ENCODE measurements at places on chromosomes 5 and 9.

DNA sequence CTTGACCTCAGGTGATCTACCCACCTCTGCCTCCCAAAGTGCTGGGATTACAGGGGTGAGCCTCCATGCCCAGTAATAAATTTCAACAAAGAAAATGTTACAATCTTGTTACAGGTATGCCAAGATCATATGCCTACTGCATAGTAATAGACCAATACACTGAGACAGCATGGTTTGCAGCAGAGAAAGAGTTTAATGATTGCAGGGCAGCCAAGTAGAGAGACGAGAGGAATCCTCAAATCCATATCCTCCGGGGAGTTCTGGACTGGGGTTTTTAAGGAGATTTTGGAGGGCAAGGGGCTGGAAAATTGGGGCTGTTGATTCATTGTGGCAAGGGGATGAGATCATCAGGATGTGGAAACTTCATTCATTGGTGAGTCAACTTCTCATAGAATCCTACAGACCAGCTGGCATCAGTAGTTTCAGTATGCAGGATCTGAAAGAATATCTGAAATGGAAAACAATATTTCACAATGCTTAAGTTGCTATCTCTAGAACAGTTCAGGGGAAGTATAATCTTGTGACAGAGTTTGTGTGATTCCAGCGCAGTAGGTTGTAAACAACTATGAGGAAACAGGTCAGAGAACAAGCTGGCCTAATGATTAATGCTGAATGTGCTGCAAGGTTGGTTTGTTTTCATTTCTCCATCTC lies 14.8 kb upstream of the TUT7 start:
- no peak for DNase-seq

DNA sequence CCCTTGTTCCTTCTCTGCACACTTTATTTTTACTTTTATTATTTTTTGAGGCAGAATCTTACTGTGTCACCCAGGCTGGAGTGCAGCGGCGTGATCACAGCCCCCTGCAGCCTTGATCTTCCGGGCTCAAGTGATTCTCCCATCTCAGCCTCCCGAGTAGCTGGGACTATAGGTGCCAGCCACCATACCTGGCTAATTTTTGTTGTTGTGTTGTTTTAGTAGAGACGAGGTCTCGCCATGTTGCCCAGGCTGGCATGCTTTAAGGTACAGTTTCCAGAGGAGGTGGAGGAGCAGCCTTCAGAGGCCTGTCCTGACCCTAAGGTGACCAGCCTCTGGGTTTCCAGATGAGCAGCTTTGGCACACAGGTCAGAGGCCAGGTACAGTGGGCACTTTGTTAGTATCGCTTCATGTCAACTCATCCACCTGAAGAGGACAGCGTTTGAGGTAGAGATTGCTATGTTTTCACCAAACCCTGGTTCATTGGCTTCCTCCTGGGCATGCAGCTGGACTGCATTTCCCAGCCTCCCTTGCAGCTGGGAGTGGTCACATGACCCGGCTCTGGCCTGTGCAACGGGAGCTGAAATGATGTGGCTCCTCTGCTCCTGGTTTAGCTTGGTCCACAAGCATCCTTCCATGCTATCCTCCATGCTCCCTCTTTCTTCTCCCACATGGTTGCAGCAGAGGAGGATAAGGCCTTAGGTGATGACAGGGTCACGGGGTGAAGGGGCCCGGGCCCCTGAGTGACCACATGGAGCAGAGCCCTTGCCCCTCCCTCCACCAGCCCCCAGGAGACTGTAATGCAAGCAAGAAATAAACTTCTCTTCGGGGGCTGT lies 139.3 kb upstream of the IER5L start:
- no peak for DNase-seq

DNA sequence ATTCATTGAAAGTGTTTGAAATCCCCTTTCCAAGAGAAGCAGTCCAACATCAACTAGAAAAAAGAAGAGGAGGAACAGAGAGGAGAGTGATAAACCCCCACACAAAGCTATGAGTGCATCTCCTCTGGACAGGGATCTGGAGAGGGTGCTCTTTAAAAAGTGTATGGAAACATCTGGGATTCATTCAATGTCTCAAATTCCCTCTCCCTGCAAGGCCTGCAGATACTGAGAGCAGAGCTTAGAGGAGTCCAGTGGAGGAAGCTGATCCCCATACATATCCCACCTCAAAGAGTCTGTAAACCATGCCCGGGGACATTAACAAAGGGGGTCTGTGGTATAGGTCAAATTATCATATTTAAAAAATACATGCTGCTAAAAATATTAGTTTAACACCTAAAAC lies 2.2 kb downstream of the SPOCK1 start:
- no peak for DNase-seq

GRCh38 chr5:159208514-159209437 lies 577 bp downstream of the RNF145 start:
- peak; percentile 25 for DNase-seq

GRCh38 chr9:91223000-91223399 lies 138.7 kb downstream of the AUH start:
- no peak for DNase-seq

- no peak for DNase-seq
Observed at GRCh38 chr5:135465391-135466122, 13.4 kb upstream of the TIFAB start.

- DNase-seq = no peak
Observed at GRCh38 chr9:117815315-117815714, 111.1 kb downstream of the TLR4 start.

DNA sequence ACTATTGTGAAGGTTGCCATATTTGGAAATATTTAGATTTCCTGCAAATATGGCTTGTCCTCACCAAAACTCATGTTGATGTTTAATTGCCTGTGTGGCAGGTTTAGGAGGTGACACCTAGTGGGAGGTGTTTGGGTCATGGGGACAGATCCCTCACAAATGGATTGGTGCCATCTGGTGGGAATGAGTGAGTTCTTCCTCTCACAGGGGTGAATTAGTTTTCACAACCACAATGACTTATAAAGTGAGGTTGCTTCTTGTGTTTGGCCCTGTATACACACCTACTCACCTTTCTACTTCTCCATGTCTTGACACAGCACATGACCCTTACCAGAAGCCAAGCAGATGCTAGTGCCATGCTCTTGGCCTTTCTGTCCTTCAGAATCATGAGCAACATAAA lies 41.1 kb downstream of the ISOC1 start:
- no peak for DNase-seq

DNA sequence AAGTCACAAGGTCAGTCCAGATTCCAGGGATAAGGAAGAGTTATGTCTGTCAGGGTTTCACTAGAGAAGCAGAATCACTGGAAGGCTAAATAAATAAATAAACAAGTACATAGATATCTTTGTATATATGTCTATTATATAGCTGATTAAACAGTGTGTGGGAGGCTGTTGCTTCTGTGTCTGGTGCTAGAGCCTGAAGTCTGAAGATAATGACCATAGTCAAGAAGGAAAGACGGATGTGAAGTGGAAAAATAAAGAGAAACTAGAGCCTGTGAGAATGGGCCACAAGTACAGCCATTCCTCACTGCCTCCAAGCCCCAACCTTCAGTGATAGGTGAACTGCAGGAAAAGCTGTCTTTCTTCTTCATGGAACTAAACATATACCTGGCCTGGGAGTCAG lies 4.1 kb upstream of the TMED7 start:
- DNase-seq = no peak
